Colonic mucosa (tissue), 4 donors: ENCODE measurements at places on chromosomes 2 and 18. TPM values are rescaled to one million over a fixed set of nuclear protein-coding genes. Genes with fewer than 3 reads are reported as not detected.

DNA sequence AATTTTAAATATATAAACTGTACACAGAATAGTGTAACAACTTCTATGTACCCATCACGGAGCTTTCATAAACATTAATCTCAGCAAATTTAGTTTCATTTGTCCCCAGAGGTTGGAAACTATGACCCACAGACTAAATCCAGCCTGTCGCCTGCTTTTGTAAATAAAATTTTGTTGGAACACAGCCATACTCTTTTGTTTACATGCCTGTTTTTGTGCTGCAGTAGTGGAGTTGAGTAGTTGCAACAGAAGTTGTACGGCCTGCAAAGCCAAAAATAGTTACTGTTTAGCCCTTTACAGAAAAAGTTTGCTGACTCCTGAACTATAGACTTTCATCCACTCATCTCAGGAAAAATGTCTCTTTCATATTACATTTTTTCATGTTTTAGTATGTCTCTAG lies 39.8 kb downstream of the RBM45 start:
- no peak for DNase-seq

DNA sequence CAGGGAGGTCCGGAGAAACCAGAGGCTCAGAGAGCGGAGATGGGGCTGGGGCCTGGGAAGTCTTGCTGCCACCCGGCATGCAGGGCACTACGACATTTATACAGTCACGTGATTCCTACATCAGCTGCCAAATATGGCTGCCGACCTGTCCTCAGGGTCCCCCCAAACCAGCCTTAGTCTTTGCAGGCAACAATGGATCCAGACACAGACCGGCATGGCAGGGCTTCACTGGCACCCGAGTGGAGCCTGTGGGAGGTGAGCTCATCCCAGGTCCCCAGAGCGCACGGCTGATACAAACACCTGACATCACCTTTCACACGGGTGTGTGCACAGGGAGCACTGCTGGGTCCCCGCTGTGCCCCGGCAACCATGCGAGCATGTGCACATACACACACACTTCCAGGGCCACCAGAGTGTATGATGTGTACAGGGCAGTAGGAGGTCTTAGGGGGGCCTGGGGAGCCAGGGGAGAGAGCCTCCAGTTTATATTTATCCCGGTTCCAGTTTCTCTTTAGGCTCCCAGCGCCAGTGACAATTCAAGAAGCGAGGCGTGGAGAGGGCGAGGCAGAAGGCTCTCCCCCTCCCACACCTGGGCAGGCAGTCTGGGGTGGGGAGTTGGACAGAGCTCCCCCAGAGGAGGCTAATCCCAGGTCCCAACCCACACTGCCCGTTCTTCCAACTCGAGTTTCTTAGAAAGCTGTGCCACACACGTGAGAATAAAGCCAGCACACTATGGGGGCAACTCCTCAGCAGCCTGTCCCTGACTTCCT lies 2.7 kb downstream of the SEMA4C start:
- DNase-seq = no peak

DNA sequence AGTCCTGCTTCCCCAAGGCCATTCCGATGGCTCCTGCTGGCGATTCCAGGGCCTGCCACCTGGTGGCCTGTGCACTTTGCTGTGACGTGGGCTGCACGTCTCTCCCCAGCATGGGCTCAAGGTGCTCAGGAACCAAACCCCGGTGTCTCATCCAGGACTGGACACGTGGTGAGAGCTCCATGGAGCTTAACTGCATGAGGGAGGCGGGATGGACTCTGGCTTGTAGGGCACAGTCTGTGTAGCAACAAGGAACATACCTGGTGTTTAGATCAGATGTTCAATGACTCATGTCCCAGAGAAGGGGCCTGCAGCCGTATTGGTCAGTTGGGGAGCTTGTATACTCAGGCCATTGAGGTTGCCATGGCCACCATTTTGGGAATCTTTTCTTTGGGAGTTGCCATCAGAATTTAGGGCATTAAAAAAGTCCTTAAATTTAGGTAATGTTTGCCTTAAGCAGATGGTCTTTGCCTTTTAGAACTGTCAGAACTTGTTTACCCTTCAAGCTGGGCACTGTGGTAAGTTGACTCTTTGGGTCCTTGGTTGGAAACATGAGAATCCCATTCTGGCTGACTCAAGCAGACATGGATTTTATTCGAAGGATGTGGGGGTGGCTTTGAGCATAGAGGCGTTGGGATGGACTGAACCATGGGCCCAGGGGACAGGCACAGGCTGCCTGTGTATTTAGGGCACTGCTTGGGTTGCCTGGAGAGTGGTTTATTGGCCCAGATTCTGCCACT lies 21.0 kb downstream of the AGAP1 start:
- DNase-seq = peak; percentile 82

DNA sequence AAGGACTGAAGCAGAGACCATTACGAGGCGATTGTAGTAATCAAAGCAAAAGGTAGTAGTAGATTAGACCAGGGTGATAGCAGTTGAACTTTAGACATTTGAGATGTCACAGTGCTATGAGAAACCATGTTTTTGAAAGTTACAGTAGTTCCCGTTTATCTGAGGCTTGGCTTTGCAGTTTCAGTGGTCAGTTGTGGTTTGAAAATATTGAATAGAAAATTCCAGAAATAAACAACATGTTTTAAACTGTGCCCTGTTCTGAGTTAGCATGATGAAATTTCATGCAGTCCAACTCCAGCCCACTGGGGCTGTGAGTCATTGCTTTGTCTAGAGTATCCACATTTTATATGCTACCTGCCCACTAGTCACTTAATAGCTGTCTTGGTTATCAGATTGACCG lies 47.5 kb downstream of the ZNF638 start:
- no peak for DNase-seq

The HSPE1 gene
- total RNA-seq = 297 TPM

The CRYGD gene
- not detected for total RNA-seq

The COL5A2 gene
- 24.6 TPM for total RNA-seq
